ENCODE measurements at places on chromosomes 2 and 18.

- DNase-seq = no peak
Observed at GRCh38 chr2:58764338-58765104, 523.4 kb upstream of the FANCL start.

DNA sequence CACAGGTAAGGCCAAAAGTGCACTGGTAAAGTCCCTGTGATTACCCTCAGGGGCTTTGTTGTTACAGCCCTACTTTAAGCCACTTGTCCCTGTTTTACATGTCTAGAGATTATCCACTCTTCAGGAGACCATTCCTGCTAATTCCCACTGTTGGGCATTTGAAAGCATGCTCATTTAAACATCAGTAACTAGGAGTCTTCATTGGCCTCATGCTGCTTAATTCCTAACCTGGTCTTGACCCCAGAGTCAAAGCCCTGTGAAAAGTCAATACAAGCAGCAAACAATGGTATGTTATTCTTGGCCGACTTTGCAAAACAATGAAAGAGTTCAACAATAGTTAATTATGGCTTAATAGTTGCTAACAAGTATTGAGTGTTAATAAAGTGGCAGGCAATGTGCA is 23.2 kb downstream of the AFF3 start:
- peak; percentile 17 for DNase-seq

DNA sequence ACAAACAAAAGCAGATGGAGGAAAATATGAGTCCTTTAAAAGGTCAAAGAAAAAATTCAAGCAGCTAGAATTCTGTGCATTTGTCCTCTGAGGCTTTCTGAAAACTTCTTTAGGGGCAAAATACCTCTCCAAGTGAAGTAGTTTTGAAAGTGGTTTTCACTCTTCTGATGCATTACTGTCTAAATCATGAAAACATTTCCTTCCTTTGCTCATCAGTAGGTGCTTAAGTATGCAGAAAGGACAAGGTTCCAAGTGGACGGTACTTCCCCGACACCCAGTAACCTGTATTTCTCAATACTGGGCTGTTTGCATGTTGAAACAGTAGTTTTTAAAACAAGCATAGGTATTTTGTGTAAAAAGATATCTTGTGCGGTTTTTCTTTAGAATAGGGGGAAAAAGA is 189.1 kb upstream of the ERBB4 start:
- DNase-seq = no peak

GRCh38 chr2:101430156-101430555 is 42.9 kb upstream of the CREG2 start:
- DNase-seq = no peak

- peak; percentile 45 for DNase-seq
Observed at GRCh38 chr2:85418132-85419008, at the start of gene SH2D6. SH2D6 (plus strand) TSS chr2:85418714; CDS start chr2:85429466, 10,752 bp downstream.

- no peak for DNase-seq
Observed at GRCh38 chr2:212381428-212382102, 157.0 kb downstream of the ERBB4 start.

DNA sequence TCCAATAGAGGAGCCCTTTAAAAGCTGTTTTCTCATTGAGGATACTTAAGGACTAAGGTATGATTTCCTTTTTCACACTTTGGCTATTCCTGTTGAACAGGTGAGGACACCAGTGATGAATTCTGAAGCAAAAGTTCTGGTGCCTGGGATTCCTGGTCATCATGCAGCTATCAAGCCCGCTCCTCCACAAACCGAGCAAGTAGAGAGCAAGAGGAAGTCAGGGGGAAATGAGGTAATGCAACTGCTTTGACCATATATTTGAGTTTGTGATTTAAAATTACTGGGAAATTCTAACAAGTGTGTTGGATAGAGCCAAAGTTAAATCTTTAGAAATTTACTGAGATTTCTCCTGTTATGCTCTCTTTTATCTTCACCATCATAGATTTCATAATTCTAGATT is 33.0 kb downstream of the WDR43 start:
- no peak for DNase-seq

DNA sequence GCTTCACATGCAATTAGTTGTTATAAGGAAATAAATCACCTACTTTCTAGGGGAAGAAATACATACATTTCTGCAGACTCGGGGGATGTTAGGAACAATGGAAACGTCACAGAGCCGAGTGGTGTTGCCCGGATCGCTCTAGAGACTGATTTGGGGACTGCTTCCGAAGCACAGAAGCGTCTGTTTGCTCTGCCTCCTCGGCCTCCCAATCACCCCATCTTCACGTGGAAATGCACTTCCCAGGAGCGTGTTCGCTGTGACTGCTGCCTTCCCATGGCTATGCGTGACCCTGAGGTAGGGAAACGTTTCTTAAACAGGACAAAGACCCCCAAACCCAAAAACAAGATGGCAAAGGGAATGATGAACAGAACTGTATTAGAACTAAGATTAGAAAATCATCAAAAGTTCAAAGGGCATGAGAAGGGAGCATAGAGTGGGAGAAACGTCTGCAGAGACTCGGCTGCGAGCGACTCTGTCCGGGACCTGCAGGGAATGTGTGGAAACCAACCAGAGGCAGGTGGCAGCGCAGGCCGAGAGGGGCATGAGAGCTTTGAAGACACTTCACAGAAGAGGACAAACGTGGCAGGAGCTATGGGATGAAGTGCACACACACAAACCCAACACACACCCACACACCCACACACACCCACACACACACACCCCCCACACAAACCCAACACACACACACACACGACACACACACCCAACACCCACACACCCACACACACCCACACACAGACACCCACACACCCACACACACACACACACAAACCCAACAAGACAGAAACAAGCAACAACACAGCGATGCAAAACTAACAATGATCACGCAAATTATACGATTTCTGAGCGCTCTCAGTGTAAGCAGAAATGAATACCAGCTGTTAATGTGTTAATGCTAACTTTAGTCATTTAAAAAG is 41.3 kb downstream of the RTP5 start:
- no peak for DNase-seq

- no peak for DNase-seq
Observed at GRCh38 chr2:71458413-71459083, 5.2 kb downstream of the DYSF start.

- no peak for DNase-seq
Observed at GRCh38 chr2:137963535-137964065, 673 bp upstream of the HNMT start.

GRCh38 chr18:28963481-28963880 is 786.6 kb upstream of the CDH2 start:
- DNase-seq = no peak
